ENCODE measurements at places on chromosomes 3 and 15. TPM values are rescaled to one million over a fixed set of nuclear protein-coding genes. Genes with fewer than 3 reads are reported as not detected.
A peak's percentile ranks its signal among the peaks of the same experiment; 100 is the strongest.

Gene CPLX3
- total RNA-seq = not detected

Gene RBP2
- not detected for total RNA-seq

GRCh38 chr15:66851311-66852063, 149.5 kb downstream of the SMAD6 start:
- peak; percentile 70 for DNase-seq

- DNase-seq = peak; percentile 4
Observed at GRCh38 chr3:24773798-24774197, 279.1 kb upstream of the THRB start.

- peak; percentile 49 for DNase-seq
Observed at GRCh38 chr15:55289746-55290527, at the start of gene RAB27A. TSS of gene RAB27A (minus strand) at chr15:55289813. CDS start at chr15:55234934, 54,879 bp downstream.

DNA sequence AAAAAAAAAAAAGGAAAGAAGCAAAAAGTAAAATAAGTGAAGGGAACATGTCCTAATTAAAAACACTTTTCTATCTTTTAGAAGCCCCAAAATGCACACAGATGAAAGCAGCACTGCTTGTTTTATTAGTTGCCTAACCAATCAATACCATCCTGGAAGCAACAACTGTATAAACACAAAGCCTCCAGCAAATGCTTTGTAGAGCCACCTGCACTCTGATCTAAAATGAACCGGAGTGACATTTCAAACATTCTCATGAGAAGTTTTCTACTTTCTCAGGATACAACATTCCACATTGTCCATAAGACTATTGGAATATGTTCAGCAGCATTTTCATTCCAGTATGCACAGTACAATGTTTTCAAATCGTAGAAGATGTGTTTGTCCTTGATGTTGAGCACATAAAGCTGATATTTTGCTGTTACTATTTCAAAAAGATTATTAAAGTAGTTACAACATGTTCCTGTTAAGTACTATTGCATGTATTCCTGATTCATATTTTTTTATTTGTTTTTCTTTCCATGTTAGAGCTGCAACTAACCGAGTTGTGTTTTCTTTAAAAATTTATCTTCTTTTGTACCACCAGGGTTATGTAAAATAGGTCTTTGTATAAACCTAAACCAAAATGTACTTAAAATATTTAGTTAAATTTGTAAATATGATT, 50.3 kb upstream of the PLSCR5 start:
- DNase-seq = no peak

- DNase-seq = no peak
Observed at GRCh38 chr3:142866841-142867631, 21.8 kb downstream of the PCOLCE2 start.

- no peak for DNase-seq
Observed at GRCh38 chr3:101667844-101668243, 9.1 kb downstream of the ZBTB11 start.

DNA sequence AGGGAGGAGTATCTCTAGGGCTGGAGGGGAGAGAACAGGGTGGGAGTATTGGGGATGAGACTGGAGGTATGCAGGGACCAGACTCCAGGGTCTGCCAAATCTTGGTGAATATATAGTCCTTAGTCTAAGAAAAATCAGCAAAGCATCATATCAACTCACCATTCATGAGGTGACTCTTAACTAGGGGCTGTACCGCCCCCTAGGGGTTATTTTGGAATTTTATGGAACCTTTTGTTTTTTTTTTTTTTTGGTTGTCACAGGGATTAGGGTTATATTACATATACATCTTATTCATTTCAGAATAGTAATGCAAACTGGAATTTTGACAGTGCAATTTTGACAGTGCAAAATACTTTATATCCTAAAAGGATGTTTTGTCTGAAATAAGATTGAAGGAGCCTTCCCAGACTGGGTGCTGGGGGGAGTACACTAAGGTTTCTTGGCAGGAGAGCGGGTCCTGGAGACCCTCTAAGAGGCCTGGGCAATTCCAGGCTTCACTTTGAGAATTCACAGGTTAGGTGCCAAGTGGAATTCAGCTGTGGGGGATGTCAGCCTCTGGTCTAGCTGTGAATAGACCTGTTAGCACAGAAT, 7.5 kb downstream of the CMTM7 start:
- DNase-seq = peak; percentile 37

DNA sequence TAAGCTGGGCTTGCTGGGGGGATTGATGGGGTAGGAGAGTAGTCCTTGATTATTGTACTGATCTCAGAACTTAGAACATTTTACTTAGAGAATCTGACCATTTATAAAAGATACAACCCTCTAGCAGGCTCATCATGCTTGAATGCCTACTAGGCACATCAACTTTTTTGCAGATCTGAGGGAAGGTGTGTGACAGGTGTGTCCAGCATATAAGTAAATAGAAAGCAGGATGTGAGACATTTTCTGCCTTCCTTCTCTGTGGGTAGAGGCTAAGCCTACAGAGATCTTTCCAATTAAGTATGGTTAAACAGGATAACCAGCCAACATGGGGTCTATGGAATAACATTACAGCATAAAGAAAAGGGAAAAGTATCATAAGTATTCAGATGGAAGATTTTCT, 159.1 kb downstream of the AKAP13 start:
- DNase-seq = no peak

DNA sequence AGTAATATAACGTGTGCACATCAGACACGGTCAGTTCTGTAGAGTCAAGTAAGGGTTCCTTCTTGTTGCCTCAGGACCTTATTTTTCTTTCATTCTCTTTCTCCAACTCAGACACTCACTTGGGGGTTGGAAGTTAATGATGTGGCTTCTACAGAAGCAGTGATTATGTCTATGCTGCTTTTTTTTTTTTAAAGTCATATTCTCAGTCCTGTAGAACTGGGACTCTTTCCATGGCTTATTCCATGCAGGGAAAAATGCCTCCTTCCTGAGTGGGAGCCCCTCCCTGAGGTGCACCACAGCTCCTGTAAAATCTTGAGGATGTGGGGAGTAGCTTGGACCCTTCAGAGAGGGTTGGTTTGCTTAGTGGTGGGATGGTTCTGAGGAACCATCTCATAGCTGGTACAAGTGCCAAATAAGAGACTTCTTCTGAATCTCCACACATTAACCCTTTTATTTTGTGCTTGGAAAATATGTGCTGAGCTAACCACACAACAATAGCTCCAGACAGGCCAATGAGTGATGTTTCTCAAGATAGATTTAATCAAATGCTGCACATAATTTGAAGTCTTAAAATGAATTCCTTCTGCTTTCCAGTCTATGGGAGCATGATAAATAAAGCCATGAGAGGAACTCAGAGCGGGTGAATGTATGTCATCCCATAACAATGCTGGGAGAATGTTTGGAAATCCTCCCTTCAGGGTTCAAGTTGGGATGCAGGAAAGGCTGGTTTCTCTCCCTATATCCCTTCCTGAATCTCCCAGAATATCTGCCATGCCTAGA, 23.3 kb upstream of the FSTL1 start:
- DNase-seq = peak; percentile 25

- DNase-seq = no peak
Observed at GRCh38 chr3:42447481-42447880, 37.1 kb upstream of the LYZL4 start.

DNA sequence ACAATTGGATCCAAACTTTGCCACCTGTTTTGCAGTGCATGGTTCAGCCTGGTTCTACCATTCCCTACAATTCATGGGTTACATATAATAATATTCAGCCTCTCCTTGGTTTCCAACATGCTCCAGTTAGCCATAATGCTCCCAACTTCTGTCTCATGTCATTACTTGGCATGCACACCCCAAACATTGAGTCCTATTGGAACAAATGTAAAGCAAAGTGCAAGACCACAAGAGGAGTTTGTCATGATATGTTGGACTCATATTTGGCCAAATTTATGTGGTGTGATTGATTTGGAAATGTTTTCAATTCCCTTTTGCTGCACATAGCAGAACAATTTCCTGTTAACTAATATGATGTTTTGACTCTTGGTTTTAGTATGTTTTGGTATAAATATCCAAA, 50.2 kb downstream of the KCNAB1 start:
- DNase-seq = no peak

All from HFFc6 (cell line).